Activated T-helper 9 cell treated with anti-CD3 and anti-CD28 coated beads, Interleukin-2, amount 50 U/mL, for 16 hours (primary cell): ENCODE measurements at places on chromosomes 4 and X.

DNA sequence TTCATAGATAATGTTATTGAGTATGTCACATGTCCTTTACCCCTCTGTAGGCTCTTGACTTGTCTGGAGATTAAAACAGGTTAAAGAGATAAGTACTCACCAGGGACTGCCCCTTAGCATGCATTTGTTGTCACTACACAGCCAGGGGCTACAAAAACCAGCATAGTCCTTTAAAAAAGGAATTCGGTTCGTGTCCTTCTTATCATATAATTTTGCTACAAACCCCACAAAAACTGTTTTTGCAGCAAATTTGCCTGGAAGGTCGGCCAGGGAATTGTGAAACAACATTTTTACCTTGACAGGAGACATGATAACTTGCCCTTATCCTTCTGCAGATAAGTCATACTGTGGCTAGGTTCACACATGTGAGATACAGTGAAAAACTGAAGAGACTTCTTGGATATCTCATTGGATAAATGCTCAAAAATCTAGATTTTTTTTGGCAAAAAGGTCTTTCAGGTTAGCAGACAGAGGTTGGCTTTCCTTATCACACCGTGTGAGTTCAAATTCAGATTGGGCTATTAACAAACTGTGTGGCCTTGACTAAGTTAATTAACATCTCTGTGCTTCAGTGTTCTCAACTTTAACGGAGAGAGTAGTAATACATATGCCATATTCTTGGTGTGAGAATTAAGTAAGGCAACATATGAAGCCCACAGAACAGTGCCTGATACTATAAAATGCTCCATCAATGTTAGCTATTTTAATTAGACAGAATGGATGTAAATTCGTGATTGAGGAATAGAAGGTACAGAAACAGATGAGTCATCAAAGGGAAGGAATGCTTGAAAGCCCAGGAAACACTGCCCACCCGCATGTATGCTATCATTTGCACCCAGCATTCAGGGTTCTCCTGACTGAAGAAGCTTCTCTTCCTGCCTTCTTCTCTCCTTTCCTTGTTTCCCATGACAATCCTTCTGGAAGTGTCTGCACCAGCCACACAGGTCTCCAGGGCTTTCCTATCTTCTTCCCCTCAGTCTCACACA, 30.0 kb downstream of the FAM9C start:
- no peak for DNase-seq

- DNase-seq, result no peak
Measured at GRCh38 chr4:176540814-176541213, 221.0 kb downstream of the SPCS3 start.

DNA sequence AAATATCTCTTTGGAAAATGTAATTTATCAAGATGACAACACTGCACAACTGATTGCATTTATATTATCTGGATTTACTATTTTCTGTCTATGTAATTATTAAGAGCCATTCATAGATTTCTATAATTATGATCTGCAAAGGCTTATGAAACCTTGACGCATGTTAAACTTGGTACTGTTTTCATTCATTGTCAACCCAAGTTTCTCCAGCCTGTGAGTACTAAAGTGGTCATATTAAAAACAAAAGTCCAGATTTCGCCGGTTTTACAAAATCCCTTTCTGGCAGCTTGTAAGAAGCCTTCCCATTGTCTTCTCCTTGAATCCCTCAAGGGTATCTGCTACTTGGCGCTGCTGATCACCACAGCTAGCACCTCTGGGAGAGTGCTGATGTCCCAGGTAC, 19.7 kb upstream of the GRPR start:
- DNase-seq, result no peak

DNA sequence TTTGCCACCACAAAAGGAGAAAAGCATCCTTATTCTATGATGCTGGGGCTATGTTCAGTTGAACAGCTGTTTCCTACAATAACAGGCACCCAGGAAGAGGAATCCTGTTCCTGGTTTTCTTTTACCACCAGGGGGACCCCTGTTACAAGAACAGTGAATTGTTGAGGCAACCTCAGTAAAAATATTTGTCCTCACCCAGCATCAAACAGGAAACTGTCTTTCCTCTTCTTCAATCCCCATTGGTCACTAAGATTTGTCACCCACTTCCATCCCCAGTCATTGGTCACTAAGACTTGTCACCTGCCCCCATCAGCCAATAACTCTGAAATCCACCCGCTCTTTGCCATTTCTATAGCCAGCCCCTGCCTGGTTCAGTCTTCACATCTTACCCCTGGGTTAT, 143.5 kb upstream of the GALNT7 start:
- no peak for DNase-seq

DNA sequence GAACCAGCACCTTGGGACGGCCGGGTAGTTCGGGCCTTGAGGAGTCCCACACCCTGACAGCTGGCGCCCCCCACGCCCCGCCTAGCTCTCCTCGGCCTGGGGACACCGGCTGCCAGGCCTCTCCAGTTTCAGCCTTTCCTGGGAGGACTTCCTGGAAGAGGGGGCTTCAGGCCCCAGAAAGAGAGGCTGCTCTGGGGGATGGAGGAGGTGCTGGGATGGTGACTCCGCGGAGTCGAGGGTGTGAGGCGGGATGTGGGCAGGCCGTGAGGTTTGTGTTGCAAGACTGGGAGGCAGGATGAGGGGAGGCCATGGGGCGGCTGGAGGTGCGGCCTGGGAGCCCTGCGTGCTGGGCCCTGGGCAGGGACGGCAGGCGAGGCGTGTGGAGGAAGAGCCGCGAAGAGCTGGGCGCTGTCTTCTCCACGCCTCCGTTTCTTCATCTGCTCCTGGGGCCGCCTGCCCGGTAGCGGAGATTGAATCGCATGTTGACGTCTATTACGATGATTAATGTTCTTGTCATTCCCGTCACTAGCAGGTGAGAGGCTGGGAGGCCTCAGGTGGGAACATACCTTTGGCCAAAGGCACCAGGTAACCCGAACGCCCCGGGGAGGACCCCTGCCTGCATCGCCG, 918 bp upstream of the FGFRL1 start:
- peak; percentile 46 for DNase-seq

- DNase-seq, result no peak
Measured at GRCh38 chr4:90189178-90189577, 62.0 kb downstream of the CCSER1 start.

DNA sequence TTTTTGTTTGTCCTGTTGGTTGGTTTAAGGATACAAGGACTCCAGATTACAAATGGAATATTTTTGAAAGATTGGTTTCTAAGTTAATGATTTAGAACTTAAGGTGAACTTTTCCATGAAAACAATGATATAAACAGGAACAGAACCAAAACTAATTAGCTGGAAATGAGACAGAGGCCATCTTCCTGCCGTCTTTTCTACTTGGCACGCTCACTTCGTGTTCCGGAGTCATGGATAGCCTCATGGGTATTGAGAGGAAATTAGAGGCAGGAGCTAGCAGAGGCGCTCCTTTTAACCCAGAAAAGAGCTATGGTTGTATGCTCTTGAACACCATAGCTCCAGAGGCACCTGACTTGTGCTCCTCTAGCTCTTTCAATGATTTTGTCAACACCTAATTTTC, 2.4 kb downstream of the FAM241A start:
- no peak for DNase-seq

GRCh38 chr4:2837904-2838496, 5.6 kb upstream of the ADD1 start:
- peak; percentile 40 for DNase-seq

GRCh38 chr4:27678027-27678426, 817.4 kb downstream of the STIM2 start:
- DNase-seq, result no peak

DNA sequence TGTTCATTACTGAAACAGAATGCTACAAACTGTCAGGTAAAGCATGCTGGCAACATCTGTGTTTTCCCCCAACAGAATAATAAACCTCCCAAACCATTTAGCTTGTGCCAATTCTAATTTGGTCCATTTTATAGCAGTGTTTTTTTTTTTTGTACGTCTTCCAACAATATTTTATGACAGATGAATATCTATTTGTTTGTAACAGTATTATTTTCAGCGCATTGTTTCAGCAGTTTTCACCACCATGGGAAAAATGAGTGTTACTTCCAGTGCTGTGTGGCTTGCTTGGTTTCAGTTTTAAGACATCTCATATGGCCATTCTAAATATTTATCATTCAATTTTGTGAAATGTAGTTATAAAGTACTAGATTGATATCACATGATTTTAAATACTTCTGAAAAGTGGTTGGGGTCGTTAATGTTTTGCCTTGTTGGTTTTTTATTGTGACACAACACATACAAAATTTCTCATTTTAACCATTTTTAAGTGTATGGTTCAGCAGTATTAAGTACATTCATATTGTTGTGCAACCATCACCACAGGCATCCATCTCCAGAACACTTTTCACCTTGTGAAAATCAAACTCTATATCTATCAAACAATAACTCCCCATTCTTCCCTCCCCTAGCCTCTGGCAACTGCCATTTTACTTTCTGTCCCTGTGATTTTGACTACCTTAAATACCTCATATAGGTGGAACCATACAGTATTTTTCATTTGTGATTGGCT, 25.6 kb upstream of the TBC1D19 start:
- no peak for DNase-seq

DNA sequence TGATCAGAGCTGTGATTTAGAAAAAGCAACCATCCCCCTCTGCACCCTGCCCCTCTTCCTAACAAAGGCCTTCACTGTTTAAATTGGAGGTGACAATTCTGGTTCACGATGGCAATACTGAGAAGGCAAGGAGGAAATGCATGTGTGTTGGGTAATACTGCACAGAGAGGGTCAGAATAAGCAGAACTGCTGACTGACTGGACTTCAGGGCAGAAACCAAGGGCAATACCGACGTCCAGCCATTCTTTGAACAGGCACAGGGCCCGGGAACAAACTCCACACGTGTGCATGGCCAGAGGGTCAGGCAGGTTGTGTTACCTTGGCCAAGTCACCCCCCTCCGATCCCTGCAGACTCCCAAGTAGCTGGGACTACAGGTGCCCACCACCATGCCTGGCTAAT, 6.0 kb downstream of the ACSL1 start:
- no peak for DNase-seq

- peak; percentile 29 for DNase-seq
Measured at GRCh38 chr4:2535376-2536192, 863 bp upstream of the FAM193A start.

DNA sequence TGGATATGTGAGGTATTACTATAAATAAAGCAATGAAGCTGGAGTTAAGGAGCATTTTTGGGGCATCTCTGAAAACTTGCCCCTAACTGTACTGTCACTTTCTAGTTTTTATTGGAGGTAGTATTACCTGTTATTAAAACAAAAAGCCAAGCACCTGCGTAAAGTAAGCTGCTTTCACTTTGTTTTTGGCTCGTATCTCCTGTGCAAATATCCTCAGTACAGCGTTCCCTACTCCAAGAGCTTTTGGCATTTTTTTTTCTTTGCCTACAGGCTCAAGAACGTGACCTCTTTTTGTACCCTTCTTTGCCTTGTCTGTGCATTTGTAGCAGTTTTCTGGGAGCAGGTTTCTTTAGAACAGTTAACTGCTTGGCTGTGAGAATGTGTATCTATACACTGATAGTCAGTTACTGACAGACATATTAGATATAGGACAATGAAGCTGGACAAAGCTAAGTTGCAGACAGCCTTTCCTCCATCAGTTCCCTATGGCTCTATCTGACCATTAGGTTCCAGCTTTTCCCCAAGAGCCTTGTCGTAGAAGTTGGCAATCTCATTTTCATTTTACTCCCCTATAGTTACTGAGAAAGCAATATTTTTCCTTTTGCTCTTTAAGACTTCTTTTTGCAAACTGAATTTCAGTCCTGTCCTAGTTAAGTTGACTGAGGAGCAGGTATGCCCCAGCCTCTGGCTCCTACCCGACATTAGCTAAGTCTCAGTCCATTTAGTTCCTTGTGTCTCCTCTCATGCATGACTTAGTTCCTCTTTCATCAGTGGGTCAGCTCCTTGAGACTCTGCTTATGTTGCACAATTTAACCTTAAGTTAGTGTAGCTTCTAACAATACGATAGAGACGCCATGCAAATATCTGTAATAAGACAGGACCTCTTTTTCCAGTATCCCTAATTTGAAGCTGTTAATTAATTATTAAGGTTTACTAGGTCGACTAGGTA, 71.5 kb upstream of the HPRT1 start:
- no peak for DNase-seq
